Memory B cell (primary cell): ENCODE measurements at places on chromosomes 2 and 18.

GRCh38 chr2:215066124-215066523 is 72.3 kb downstream of the ABCA12 start:
- peaks cover 3% of the 10 kb centered on the region for H3K27me3 ChIP-seq
- no peaks in the 10 kb centered on the region for H3K36me3 ChIP-seq
- H3K27ac ChIP-seq = no peak overlapping the region
- no peak overlapping the region for H3K4me3 ChIP-seq
- DNase-seq = no peak
- peaks cover 3% of the 10 kb centered on the region for H3K4me1 ChIP-seq

- no peak for DNase-seq
- no peaks in the 10 kb centered on the region for H3K36me3 ChIP-seq
- no peaks in the 10 kb centered on the region for H3K27me3 ChIP-seq
- H3K27ac ChIP-seq = no peak overlapping the region
- no peaks in the 10 kb centered on the region for H3K4me1 ChIP-seq
- H3K4me3 ChIP-seq = no peak overlapping the region
These were observed 798.5 kb downstream of the SATB2 start for GRCh38 chr2:198659096-198659870.

DNA sequence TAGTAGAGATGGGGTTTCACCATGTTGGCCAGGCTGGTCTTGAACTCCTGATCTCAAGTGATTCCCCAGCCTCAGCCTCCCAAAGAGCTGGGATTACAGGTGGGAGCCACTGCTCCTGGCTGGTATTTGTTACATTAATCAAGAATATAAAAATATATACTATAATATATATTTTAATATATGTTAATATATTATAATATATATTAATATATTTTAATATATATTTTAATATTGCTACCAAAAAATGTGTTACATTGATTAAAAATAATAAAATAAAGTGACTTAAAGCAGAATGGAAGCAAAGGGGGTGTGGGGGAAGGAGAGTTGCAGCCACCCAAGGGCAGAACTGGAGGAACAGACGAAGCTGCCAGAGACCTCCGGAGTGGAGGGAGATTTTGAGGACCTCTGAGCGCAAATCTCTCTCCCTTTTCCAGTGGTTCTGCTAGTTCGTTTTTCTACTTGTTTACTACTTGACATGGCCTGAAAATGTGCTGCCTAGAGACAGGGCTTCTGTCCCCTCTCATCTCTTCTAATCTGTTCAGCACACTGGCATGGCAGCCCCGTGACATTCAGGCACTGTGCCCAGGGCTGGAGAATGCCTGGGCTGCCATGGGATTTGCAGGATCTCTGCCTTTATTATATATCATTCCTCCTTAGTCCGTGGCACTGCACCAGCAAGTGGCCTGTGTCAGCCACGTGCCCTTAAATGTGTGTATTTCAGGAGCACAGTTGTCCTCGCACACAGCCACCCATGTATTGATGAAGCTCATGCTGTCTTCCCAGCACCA is 47.9 kb upstream of the RAB12 start:
- no peak for DNase-seq
- no peak overlapping the region for H3K27ac ChIP-seq
- H3K4me3 ChIP-seq = no peak overlapping the region
- no peaks in the 10 kb centered on the region for H3K4me1 ChIP-seq
- peaks cover 12% of the 10 kb centered on the region for H3K27me3 ChIP-seq

DNA sequence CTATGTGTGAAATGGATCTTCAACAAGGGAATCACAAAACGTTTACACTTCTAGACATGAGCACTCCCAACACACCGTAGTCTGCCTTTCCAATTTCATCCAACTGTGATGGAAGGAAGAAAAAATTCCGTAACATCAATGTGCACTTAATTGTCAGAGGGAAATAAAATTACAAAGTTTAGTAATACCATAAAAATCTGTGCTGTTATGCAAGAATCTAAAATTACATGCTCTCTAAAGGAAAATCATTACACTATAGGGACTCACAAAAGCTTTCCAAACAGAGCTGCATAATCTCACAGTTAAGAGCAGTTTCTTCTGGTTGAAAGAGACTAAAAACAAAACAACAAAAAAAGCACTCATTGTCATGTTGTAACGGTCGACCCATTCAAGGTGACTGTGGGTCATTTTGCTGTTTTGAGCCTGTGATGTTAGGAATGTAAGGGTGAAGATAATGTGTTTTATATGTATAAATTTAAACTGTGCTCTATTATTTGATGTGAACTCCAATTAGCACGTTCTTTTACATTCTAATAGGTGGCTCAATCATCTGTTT is 698.0 kb downstream of the TDRD15 start:
- no peak overlapping the region for H3K4me3 ChIP-seq
- H3K36me3 ChIP-seq = no peaks in the 10 kb centered on the region
- no peak overlapping the region for H3K27ac ChIP-seq
- no peaks in the 10 kb centered on the region for H3K27me3 ChIP-seq
- no peaks in the 10 kb centered on the region for H3K4me1 ChIP-seq

- H3K27ac ChIP-seq = no peak overlapping the region
- H3K36me3 ChIP-seq = no peaks in the 10 kb centered on the region
- H3K4me1 ChIP-seq = no peaks in the 10 kb centered on the region
- peaks cover 2% of the 10 kb centered on the region for H3K27me3 ChIP-seq
- H3K4me3 ChIP-seq = no peak overlapping the region
These were observed 32.2 kb downstream of the MAIP1 start for GRCh38 chr2:199987586-199987985.

DNA sequence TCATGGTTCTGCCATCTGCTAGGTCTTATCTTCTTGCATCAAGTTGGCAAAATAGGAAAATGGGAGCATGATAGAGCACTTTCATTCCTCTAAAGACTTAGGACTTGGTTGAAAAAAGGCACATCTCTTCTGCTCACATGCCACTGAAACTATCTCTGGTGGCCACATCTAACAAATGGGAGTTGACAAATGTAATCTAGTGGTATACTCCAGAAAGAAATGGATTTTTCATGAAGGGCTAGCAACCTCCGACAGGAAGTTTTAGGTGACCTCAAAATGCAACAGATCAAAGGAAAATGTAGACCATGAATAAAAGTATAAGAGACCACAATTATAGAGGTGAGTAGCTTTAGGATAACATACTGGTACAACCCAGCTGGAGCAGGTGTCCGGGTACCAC is 224.1 kb downstream of the SETBP1 start:
- no peak overlapping the region for H3K4me3 ChIP-seq
- peak overlapping the region; percentile 1 for H3K27ac ChIP-seq
- DNase-seq = no peak
- H3K4me1 ChIP-seq = peaks cover 20% of the 10 kb centered on the region

DNA sequence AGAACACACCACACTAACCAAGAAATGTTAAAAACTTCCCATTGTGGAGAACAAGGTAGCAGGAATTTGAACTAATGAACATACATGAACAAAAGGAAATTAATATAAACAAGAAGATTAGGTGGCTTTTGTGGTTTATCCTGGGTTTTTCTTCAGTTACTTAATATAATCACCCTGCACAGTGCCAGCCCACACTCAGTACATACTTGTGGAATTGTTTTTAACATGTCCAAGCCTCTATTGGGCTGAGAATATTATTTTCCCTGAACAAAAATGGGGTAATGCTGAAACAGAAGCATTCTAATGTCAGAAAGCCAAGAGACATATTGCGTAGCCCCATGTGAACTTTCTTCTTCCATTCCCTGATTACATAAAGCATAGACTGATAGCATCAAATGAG is 202.8 kb downstream of the DNER start:
- DNase-seq = no peak
- no peak overlapping the region for H3K27ac ChIP-seq
- H3K36me3 ChIP-seq = no peaks in the 10 kb centered on the region

GRCh38 chr18:10410472-10411308 is 43.7 kb upstream of the APCDD1 start:
- no peak overlapping the region for H3K4me3 ChIP-seq
- H3K27me3 ChIP-seq = peaks cover 5% of the 10 kb centered on the region
- H3K36me3 ChIP-seq = no peaks in the 10 kb centered on the region
- no peak for DNase-seq
- no peaks in the 10 kb centered on the region for H3K4me1 ChIP-seq

DNA sequence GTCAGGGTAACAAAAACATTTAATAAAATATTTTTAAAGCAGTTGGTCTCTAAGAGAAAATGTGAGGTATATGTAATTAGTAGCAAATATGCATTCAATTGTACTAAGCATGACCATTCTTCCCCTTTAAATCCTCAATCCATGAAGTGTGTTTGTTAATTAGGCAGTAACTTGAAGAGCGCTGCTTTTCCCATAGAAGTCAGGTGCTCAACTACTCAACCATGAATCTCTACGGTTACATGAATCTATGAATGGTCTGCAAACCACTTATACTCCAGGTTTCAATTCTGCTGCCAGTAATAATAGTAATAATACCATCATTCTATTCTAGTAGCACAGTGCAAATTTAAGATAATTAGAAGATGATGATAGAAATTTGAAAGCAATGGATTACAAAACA is 55.8 kb downstream of the SLC8A1 start:
- no peak for DNase-seq
- H3K27ac ChIP-seq = no peak overlapping the region
- H3K27me3 ChIP-seq = peaks cover 1% of the 10 kb centered on the region
- H3K36me3 ChIP-seq = no peaks in the 10 kb centered on the region
- no peaks in the 10 kb centered on the region for H3K4me1 ChIP-seq
- H3K4me3 ChIP-seq = no peak overlapping the region

- H3K27ac ChIP-seq = peak overlapping the region; percentile 64
- H3K27me3 ChIP-seq = no peaks in the 10 kb centered on the region
- H3K4me3 ChIP-seq = no peak overlapping the region
- H3K36me3 ChIP-seq = peaks cover 22% of the 10 kb centered on the region
These were observed 18.2 kb downstream of the NFATC1 start for GRCh38 chr18:79413901-79414300.

- H3K4me3 ChIP-seq = peak within 1 kb of the TSS; percentile 68
- H3K27me3 ChIP-seq = peaks cover 28% of the 10 kb centered on the region
- no peaks in the 10 kb centered on the region for H3K36me3 ChIP-seq
- DNase-seq = peak; percentile 15
These were observed at the start of gene NOTO for GRCh38 chr2:73202156-73203054. Gene NOTO, plus strand, starts transcription at chr2:73202574. Its CDS starts 93 bp downstream, at chr2:73202667.

DNA sequence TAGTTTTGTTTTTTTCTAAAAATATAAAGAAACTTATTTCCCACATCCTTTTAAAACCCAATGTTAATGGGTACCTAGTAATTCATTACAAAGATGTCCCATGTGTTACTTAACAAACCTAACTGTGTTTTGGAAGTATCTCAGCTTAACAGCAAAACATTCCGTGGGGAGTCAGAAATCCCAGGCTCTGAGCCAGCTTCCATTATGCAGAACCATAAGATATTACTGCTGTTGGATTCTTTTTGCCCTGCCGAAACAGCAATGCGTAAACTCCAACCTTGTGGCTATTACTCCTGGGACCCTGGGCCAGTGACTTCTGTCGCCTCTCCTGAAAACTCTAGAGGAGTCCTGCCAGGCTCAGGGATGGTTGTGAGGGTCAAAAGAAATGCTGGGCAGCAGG is 174.1 kb downstream of the UXS1 start:
- H3K27ac ChIP-seq = no peak overlapping the region
- peaks cover 2% of the 10 kb centered on the region for H3K4me1 ChIP-seq
- peaks cover 8% of the 10 kb centered on the region for H3K27me3 ChIP-seq
- no peaks in the 10 kb centered on the region for H3K36me3 ChIP-seq
- no peak overlapping the region for H3K4me3 ChIP-seq
- DNase-seq = no peak

DNA sequence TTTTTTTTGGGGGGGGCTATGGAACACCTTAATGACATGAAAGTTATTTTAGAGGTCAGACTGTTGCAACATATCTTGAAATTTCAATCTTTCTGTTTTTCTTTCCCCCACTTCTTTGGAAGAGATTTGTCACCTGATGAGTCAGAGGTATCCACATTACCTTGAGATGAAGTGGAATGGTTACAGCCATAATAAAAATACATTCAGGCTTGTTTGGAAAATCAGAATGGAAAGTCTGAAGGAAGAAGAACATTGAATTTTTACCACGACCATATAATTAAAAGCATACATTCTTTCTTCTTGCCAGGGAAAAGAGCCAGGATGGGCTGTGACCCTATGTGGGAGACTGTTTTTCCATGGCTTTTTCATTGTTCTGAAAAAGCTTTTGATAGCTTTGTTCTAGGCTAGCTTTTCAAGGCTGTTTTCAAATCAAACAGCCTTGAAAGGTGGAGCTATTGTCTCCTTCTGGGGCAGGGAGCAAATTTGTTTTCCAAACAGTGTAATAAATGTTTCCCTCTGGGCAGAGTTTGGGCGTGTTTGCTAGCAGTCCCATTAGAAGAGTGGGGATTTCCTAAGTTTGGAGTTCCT is 2.3 kb upstream of the GTF3C3 start:
- H3K27ac ChIP-seq = no peak overlapping the region
- peaks cover 4% of the 10 kb centered on the region for H3K27me3 ChIP-seq
- DNase-seq = no peak
- peaks cover 2% of the 10 kb centered on the region for H3K36me3 ChIP-seq

GRCh38 chr2:180670302-180671003 is 310.0 kb upstream of the UBE2E3 start:
- no peaks in the 10 kb centered on the region for H3K4me1 ChIP-seq
- H3K36me3 ChIP-seq = no peaks in the 10 kb centered on the region
- H3K27ac ChIP-seq = no peak overlapping the region
- no peak overlapping the region for H3K4me3 ChIP-seq

- H3K4me1 ChIP-seq = no peaks in the 10 kb centered on the region
- no peak overlapping the region for H3K4me3 ChIP-seq
- no peaks in the 10 kb centered on the region for H3K36me3 ChIP-seq
- H3K27me3 ChIP-seq = peaks cover 6% of the 10 kb centered on the region
- no peak overlapping the region for H3K27ac ChIP-seq
These were observed 253.6 kb downstream of the EPHA4 start for GRCh38 chr2:221318376-221319130.
